ENCODE measurements at places on chromosomes 12 and 14.

DNA sequence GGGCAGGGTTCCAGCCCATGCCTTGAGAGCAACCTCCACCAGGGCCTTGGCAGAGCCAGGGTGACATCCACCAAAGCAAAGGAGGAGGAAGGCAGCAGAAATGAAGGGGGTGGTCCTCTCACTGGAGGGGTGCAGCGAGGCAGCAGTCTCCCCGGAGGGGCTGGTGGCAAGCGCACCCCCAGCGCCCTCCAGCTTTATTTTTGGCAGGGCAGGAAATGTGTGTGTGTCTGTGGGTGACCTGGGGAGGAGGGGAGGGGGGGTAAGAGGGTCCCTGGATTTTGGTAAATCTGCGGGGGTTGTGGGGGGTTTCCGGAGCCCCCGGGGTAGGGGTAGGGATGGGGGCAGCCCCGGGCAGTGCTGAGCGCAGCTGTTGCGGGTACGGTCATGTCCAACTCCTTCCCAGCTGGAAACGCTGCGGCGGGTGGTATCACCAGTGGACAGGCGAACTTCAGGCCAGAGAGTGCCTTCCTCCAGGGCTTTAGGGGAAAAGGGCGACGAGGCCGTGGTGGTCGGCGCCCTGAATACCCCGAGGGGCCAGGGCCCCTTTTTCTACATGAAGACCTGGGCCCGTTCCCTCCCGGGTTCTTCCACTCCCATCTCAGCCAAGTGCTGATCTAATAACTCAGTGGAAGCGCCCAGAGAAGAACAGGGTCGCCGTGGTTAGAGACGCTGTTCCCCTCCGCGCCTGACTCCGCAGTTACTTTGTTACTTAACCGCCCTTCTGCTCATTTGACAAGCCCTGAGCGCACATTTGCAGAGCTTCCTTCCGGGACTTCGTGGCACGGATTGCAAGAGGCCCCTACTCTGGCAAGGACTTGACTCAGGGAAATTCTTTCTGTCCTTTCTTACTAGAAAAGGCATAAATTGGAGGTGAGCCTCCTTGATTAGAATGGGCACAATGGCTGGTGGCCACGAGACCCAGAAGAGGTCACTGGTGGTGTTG, 55.2 kb downstream of the FOS start:
- DNase-seq: peak; percentile 30

DNA sequence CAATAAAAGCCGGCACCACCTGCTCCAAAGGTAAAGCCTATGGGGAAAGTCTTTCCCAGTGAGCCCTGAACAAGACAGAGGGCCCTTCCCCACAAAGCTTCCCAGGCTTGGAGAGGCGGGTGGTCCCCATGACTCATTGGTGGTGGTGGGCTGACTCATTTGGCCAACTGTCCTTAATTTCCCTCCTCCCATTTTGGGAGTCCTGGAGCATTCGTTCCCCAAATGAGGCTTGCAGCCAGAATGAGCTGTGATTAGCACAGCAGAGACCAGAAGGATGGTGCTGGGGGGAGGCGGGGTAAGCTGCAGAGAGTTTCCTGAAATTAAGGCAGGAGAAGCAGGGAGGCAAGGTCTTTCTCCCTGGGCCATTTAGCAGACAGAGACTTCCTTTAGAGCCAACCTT, 241.7 kb downstream of the DPF3 start:
- DNase-seq: no peak

DNA sequence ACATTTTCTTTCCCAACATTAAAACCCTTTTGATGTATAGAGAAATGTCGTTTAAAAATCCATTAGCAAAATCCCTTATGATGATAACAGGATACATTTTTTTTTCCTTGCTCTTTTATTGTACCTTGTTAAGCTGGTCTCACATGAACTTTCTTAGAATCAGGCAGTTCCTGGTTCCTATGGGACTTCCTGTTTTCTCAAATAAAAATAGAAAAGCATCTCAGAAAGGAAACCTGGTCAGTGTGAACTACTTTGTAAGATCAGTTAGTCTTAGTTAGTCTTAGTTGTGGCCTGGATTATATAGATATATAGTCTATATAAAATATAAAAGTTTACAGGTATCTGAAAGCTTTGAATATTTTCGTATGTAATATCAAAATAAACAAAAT, 40.3 kb downstream of the LEMD3 start:
- DNase-seq: no peak

DNA sequence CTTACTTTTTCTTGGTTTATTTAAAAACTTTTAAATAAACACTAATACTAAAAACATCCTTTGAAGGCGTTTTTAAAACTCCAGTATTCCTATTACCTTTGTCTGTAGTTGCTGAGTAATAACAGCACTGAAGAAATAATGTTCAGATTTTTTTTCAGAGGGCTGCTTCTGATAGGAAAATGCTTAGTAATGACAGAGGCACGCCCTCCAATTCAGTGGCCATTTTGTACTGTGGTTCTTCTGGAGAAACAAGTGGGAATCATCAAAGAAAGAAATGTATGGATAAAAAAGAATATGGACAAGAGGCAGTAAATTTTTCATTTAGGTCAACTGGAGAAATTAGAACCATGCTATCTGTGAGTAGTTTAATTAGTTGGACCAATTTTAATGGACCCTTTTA, 13.6 kb downstream of the VEZT start:
- DNase-seq: no peak

- no peak for DNase-seq
Observed at GRCh38 chr14:73452341-73453186, 5.8 kb downstream of the NUMB start.

Data from head of caudate nucleus (tissue), 42 donors.